ENCODE measurements at places on chromosomes 12 and 14. TPM values are rescaled to one million over a fixed set of nuclear protein-coding genes. Genes with fewer than 3 reads are reported as not detected.

SCARB1 gene
- 121 TPM for total RNA-seq

RFX4 gene
- not detected for total RNA-seq

NINJ2 gene
- total RNA-seq = 1.4 TPM

SERPINA1 gene
- total RNA-seq = 0.13 TPM

KLHL28 gene
- total RNA-seq = 9.8 TPM

ZNF605 gene
- 13.4 TPM for total RNA-seq

GPR132 gene
- total RNA-seq = not detected

COX8C gene
- total RNA-seq = not detected

INHBE gene
- total RNA-seq = not detected

NOP9 gene
- total RNA-seq = 34.1 TPM

KLRD1 gene
- total RNA-seq = 0.07 TPM

NOS1 gene
- total RNA-seq = 0.14 TPM

TEX22 gene
- total RNA-seq = 0.14 TPM

FSCB gene
- not detected for total RNA-seq

NUMB gene
- total RNA-seq = 105 TPM

NRXN3 gene
- 0.22 TPM for total RNA-seq

PLBD1 gene
- 1.0 TPM for total RNA-seq

KRT72 gene
- total RNA-seq = not detected

CAPRIN2 gene
- 71.4 TPM for total RNA-seq

CCDC175 gene
- not detected for total RNA-seq

CMA1 gene
- total RNA-seq = not detected

ANO2 gene
- 12.6 TPM for total RNA-seq

KRT83 gene
- not detected for total RNA-seq

ASB2 gene
- not detected for total RNA-seq

STRN3 gene
- 59.7 TPM for total RNA-seq

TCL1A gene
- total RNA-seq = not detected

RPL10L gene
- total RNA-seq = not detected

PDZRN4 gene
- total RNA-seq = not detected

SERPINA5 gene
- total RNA-seq = not detected

CLEC2A gene
- total RNA-seq = not detected

AMIGO2 gene
- 13.6 TPM for total RNA-seq

RNASE12 gene
- not detected for total RNA-seq

KCNK13 gene
- total RNA-seq = 0.07 TPM

LRCOL1 gene
- total RNA-seq = not detected
